ENCODE measurements at places on chromosomes 7 and 10.

DNA sequence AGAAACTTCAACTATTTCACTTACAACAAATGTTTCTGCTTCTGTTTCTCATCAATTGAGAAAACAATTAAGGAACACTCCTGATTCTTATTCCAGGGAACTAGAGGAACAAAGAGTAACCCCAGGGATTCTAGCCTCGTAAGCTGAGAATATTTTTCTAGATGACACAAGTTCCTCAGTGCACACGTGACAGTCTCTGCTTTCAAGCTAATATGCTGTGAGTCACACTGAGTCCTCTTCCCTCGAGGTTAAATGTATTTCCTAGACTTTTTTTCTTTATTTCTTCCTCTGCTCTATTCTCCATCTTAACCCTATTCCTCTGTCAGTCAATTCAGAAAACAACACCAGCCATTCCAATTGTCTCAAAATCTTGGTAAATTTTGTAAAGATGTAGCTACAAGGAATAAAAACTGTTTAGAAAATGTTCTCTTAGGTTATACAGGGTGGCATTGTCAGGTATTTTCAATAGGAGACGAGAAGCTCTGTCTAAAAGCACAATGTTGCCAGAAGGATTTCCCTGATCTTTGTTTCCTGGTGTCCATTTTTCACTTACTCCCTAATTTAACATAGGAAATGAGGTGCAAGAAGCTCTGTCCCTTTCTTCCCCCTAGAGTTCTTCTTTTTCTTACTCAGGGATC lies 5.8 kb upstream of the C1GALT1 start:
- DNase-seq = peak; percentile 51

GRCh38 chr7:73647725-73648592 lies 19.7 kb upstream of the VPS37D start:
- DNase-seq = peak; percentile 41

- no peak for DNase-seq
These were observed 29.8 kb downstream of the C10orf120 start for GRCh38 chr10:122669842-122670241.

DNA sequence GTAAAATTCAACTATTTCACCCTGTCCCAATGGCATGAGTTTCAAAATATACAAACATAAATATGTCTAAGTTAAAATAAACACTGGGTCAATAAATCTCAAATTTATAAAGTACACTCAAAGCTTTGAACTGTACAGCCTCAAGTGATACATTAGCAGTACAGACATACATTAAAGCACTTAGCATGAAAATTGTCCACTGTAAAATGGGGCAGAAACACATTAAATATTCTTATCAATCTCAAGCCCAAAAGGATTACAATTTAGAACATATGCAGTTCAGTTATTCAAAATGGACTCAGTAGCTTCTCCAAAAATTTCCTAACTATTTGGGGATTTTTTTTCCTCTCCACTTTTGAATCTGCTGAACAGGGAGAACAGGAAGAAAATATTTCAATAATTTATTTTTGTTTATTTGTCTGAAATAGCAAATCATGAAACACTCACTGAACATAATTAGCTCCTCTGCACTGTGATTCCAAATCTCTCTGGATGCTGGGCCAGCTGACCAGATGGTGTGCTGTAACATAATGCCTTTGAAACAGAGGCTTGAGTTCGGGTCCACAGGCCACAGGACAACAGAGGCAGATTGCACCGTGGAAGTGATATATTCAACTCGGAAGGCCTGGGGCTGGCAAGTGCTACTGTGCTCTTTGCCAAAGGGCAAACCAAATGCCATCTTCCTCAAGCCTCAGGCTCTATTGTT lies 248.9 kb upstream of the LRRN3 start:
- DNase-seq = no peak

DNA sequence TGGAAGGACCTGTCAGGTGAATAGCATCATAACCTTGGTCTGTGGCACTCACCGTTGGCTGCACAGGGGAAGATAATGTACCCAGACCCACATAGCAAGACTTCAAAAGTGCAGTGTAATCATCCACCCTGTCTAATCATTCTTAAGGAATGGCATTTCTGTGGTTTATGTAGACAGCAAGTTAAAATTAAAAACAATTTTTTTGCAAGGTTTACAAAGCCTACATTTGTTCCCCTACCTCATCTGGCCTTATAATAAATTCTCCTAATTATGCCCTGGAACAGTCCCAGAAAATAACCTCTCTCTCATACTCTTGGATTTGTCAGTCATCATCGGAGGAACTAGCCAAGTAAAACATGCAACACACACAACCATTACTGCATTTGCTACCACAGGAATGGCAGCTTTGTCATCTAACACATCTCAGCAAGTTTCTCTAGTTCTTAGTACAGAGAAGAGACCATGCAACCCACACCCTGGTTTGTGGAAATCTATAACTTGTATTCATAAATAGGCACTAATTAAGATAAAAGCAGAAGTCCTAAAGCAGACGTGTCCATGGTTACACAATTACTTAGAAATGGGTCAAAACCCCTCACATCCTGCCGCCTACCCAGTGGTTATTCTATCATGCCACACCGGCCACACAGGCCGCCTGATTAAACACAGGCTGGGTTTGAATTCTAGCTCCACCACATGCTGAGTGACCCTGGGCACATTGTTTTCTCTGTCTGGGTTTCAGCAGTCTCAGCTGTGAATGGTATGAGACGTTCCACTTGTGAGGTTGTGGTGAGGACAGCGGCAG lies 19.1 kb downstream of the ABLIM1 start:
- DNase-seq = no peak

- no peak for DNase-seq
These were observed 76.8 kb upstream of the FRMD4A start for GRCh38 chr10:14407567-14407966.

All from CD4-positive, alpha-beta T cell (primary cell).